ENCODE measurements at places on chromosomes 16 and 17.

DNA sequence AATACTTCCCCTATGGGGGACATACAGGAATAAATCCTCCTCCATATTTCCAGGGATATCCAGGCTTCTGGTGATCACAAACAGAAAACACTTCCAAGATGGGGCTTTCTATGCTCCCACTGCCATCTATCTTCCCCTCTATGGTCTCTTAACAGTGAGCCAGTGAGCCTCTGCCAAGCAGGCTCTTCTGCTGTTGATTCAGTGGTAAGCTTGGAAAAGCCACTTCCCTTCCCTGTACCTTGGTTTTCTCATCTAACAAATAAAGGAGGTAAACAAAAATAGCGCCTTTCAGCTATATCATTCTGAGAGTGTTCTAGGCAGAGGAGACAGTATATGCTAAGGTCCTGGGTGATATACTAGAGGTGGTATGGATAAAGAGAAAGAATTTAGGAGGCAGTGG is 368.0 kb downstream of the SHISA9 start:
- DNase-seq, result no peak

DNA sequence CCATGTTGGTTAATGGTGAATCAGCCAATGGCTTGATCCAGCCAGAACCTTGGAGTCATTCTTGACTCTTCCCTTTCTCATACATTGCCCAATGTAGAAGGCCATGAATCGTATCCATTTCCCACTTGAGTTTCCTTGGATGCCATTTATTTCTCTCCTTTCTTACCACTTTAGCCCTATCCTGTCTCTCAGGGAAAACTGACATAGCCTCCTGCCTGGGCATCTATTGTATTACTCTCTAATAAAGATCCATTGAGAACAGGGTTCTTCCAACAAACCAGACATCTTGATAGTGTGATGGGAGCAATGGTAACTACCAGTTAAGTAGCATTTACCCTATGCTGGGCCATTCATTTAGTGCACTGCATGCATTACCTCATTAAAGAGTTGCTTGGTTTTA is 104.2 kb upstream of the CDH11 start:
- no peak for DNase-seq

GRCh38 chr17:3529817-3530741 is 27.5 kb downstream of the TRPV3 start:
- no peak for DNase-seq

- DNase-seq, result no peak
These were observed 18.3 kb downstream of the CIITA start for GRCh38 chr16:10895053-10895946.

DNA sequence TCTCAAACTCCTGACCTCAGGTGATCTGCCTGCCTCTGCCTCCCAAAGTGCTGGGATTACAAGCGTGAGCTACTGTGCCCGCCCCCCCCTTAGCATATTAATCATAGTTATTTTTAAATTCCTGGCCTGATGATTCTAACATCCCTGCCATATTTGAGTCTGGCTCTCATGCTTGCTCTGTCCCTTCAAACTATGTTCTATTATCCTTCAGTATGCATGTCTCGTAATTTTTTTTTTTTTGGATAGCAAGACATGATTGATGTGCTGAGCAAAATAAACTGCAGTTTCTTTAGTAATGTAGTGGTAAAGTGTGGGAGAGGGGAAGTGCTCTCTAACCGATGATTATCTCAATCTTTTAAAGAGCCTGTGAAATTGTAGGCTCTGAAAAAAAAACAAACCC is 34.3 kb upstream of the TMEM92 start:
- DNase-seq, result no peak

DNA sequence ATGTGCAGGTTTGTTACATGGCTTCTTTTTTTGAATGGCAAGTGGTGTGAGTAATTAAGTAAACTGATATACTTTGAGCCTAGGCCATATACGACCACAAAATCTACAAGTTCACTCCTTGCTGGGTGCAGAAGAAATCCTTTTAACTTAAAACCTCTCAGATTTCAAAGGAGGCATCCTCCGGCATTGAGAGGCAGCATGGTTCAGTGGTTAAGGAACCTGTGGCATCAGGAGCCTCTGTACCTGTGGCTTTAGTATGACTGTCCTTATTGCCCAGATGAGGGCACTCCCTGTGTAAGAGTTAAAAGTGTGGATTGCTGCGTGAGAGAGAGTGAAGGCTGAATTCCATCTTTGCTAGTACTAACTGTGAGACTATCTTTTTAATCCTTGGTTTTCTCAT is 3.3 kb downstream of the NLRP1 start:
- DNase-seq, result no peak

Data from stimulated activated CD8-positive, alpha-beta memory T cell treated with anti-CD3 and anti-CD28 coated beads, Interleukin-7, amount 100 ng/mL, for 48 hours (primary cell).